Activated CD4-positive, alpha-beta memory T cell treated with anti-CD3 and anti-CD28 coated beads for 36 hours (primary cell): ENCODE measurements at places on chromosomes 5 and 9.
A peak's percentile ranks its signal among the peaks of the same experiment; 100 is the strongest.

GRCh38 chr5:163608621-163609020 is 103.2 kb downstream of the MAT2B start:
- no peak overlapping the region for H3K4me3 ChIP-seq
- H3K36me3 ChIP-seq: no peaks in the 10 kb centered on the region
- no peaks in the 10 kb centered on the region for H3K4me1 ChIP-seq
- H3K27ac ChIP-seq: no peak overlapping the region
- no peak for DNase-seq

DNA sequence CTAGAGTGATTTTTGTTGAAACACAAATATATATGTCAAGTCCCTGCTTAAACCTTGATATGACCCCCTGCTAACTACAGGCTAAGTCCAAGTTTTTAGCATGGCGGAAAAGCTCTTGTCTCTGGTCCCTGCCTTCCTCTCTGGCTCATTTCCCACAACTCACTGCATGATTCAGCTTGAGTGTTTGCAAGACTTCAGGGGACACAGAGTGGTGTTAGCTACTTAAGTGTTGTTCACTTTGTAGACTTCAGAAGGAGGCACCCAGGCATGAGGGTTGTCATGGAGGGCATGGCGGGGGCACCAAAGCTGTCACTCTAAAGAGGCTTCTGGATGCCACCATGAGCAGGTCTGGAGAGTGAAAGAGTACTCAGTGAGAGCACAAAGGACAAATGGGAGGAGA is 362.4 kb upstream of the ACTBL2 start:
- H3K4me1 ChIP-seq: no peaks in the 10 kb centered on the region
- no peak for DNase-seq
- no peak overlapping the region for H3K4me3 ChIP-seq
- peaks cover 6% of the 10 kb centered on the region for H3K27me3 ChIP-seq
- no peak overlapping the region for H3K27ac ChIP-seq

DNA sequence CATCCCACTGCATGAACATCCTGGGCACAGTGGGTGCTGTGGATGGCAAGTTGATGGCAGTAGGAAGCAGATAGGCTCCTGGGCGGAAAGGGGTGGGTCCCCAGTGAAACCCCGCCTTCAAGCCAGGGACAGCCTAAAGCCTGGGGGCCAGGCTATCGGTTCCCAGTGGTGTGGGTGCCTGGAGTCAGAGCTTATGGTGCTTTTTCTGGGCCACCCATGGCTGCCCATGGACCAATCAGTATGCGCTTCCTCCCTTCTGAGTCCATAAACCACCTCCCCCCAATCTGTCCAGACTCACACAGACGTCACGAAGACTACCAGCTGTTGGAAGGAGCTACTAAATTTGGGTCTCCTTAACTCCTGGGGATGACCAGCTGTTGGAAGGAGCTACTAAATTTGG is 17.5 kb upstream of the ECPAS start:
- H3K4me3 ChIP-seq: no peak overlapping the region
- H3K27ac ChIP-seq: no peak overlapping the region
- H3K27me3 ChIP-seq: no peaks in the 10 kb centered on the region
- no peaks in the 10 kb centered on the region for H3K4me1 ChIP-seq
- no peaks in the 10 kb centered on the region for H3K36me3 ChIP-seq

DNA sequence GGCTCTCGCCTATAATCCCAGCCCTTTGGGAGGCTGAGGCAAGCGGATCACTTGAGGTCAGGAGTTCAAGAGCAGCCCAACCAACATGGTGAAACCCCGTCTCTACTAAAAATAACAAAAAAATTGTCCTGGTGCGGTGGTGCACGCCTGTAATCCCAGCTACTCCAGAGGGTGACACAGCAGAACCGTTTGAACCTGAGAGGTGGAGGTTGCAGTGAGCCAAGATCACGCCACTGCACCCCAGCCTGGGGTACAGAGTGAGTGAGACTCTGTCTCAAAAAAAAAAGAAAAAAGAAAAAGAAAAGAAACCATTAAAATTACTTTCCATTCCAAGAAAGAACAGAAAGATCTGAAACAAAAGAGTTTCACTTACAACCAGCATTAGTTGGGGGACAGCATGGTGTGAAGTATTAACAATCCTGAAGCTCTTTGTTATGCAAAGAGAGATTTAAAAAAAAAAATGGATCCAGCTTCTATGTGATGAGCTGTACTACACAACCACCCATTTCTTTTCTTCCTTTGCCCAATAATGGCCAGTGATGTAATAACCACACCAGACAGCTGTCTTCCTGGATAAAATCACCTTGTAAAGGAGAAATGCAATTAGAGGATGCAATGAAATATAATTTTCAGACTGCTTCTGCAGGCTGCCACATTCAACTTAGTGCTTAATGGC is 76.9 kb downstream of the MED27 start:
- peaks cover 19% of the 10 kb centered on the region for H3K36me3 ChIP-seq
- H3K27ac ChIP-seq: no peak overlapping the region

GRCh38 chr5:142208777-142209312 is 100.3 kb downstream of the NDFIP1 start:
- H3K4me3 ChIP-seq: no peak overlapping the region
- H3K4me1 ChIP-seq: no peaks in the 10 kb centered on the region
- no peak for DNase-seq
- no peaks in the 10 kb centered on the region for H3K27me3 ChIP-seq
- no peak overlapping the region for H3K27ac ChIP-seq

GRCh38 chr5:1648806-1649205 is 125.0 kb upstream of the LPCAT1 start:
- H3K4me3 ChIP-seq: no peak overlapping the region
- H3K4me1 ChIP-seq: peaks cover 6% of the 10 kb centered on the region
- H3K27ac ChIP-seq: no peak overlapping the region

- no peaks in the 10 kb centered on the region for H3K27me3 ChIP-seq
- H3K36me3 ChIP-seq: no peaks in the 10 kb centered on the region
- peaks cover 87% of the 10 kb centered on the region for H3K4me1 ChIP-seq
- DNase-seq: peak; percentile 5
Measured at GRCh38 chr5:132470010-132470392, 20.6 kb downstream of the IRF1 start.

GRCh38 chr9:20369391-20369790 is 252.9 kb downstream of the MLLT3 start:
- H3K36me3 ChIP-seq: no peaks in the 10 kb centered on the region
- H3K27ac ChIP-seq: no peak overlapping the region
- H3K27me3 ChIP-seq: no peaks in the 10 kb centered on the region

- no peak overlapping the region for H3K4me3 ChIP-seq
- no peak for DNase-seq
- H3K27ac ChIP-seq: no peak overlapping the region
- H3K4me1 ChIP-seq: peaks cover 3% of the 10 kb centered on the region
- no peaks in the 10 kb centered on the region for H3K27me3 ChIP-seq
Measured at GRCh38 chr9:85553475-85553874, 188.3 kb downstream of the AGTPBP1 start.

- no peak overlapping the region for H3K4me3 ChIP-seq
- no peak overlapping the region for H3K27ac ChIP-seq
- H3K27me3 ChIP-seq: no peaks in the 10 kb centered on the region
- no peak for DNase-seq
- no peaks in the 10 kb centered on the region for H3K4me1 ChIP-seq
Measured at GRCh38 chr5:15554542-15554941, 54.6 kb downstream of the FBXL7 start.
